Stimulated activated CD4-positive, alpha-beta T cell treated with anti-CD3 and anti-CD28 coated beads, Interleukin-2, amount 100 ng/mL, for 4 hours (primary cell): ENCODE measurements at places on chromosomes 12 and 14.

- no peak for DNase-seq
Observed at GRCh38 chr14:28012629-28013415, 753.8 kb upstream of the FOXG1 start.

- no peak for DNase-seq
Observed at GRCh38 chr14:64410084-64410774, 22.1 kb downstream of the MTHFD1 start.

GRCh38 chr12:25935355-25936144 lies 22.9 kb upstream of the RASSF8 start:
- no peak for DNase-seq

- DNase-seq, result no peak
Observed at GRCh38 chr12:63525831-63526230, 142.5 kb downstream of the DPY19L2 start.

GRCh38 chr14:51337520-51337919 lies 97.5 kb downstream of the TMX1 start:
- DNase-seq, result no peak

DNA sequence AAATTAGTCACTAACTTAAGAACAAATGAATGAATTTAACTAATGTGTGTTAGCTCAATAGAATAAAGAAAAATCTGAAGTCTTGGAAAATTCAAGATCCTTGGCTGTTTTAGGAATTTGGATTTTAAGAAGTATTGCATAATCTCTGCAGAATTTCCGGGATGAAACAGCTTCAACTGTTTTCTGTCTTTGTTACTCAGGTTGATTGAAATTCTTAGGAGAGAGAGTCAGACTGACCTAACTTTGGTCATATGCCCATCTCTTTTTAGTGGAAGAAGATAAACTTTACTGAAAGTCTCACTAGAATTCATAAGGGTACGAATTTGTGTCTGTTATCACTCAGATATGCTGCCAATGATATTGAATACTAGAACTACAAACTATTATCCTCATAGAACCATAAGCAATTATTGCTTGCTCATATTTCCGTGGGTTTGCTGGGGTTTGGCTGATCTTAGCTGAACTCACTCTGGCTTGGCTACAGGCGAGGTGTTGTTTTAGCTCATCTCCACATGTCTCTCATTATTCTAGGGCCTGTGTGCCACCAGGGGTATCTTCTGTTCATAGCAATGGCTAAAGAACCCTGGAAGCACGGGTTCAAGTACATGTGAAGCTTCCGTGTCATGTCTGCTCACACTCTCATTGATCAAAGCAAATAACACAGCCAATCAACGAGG lies 257.4 kb upstream of the NOVA1 start:
- no peak for DNase-seq

DNA sequence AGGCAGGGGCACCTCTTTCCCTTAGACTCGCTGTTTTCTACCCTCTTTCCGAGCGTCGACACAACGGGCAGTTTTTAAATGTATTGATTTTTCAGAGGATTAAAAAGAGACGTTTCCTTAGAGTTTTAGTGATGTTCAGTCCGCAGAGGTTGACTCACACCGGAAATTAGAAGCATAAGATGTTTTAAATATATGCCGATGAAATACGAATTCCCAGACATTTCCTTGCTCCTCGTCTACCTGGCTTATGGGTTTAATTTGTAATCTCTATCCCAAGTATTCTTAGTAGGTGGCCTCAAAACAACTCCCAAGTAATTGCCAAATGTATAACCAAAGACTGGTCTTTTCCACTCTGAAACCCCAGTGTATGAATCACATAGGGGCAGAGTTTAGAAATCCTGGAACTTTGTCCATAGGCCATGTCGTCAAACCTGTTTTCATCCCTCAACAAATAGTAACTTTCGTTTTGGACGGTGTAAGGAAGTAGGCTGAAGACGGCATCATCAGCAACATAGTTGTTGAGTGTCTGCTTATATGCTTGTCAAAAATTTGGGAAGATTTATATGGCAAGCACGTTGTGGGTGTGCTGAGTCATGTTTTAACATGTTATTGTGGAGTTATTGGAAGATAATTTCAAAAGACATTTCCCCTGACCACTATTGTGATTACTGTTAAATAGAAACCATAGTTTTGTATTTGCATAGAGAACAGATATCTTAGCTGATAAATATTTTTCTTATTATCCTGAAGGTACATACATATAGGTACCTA lies 824 bp downstream of the TBK1 start:
- DNase-seq, result no peak

GRCh38 chr12:54428050-54429013 lies 9.3 kb upstream of the ITGA5 start:
- no peak for DNase-seq

DNA sequence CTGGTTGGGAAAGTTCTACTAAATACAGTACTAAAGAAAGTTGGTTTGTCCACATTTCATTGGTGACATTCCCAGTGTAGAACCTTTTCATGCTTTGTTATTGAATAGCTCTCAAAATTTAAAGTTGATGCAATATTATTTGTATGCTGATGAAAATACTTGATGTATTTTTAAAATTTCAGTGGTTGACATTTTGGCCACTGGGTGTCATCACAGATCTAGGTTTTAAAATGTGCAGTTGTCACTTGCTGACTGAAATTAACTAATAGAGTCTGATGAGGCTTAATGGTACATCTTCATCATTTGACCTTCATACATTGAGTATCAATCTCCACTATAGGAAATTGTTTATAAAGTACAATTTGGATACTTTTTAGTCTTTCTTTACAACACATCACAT lies 37.1 kb downstream of the CMAS start:
- no peak for DNase-seq

GRCh38 chr12:106181401-106182114 lies 42.8 kb upstream of the NUAK1 start:
- no peak for DNase-seq

DNA sequence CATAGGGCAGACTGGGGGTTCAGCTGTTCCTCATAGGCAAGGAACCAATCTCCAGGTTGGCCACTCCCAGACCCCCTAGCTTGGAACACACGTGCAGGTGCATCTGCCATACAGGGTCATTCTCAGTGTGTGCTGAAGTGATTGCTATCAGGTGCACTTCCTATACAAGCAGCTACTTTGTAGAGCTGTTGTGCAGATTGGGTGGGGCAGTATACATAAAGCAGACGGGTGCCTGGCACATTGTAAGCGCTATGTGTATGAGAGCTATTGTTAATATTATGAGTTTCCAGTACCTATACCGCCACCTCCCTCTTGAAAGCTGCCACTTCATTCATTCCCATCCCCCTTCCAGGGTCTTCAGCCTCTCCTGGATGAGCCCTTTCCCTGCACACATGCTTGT lies 17.3 kb downstream of the IRF2BPL start:
- no peak for DNase-seq

DNA sequence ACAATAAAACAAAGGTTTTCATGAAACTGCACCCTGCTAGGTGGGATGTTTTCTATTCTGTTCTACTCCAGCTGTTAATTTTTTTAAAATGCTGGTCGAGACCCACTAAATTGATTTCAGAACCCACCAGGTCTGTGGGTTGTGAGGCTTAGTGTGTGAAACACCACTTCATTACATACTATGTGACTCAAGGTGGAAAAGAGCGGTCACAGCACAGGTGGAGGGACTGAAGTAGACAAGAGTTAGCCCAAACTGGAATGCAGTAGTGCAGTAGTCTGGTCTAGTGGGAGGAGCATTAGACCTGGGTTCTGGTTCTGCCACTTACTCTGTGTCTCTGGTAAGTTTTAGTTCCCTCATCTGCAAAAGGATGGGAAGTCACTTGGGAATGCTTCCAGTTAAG lies 12.2 kb downstream of the DDX55 start:
- DNase-seq, result no peak

DNA sequence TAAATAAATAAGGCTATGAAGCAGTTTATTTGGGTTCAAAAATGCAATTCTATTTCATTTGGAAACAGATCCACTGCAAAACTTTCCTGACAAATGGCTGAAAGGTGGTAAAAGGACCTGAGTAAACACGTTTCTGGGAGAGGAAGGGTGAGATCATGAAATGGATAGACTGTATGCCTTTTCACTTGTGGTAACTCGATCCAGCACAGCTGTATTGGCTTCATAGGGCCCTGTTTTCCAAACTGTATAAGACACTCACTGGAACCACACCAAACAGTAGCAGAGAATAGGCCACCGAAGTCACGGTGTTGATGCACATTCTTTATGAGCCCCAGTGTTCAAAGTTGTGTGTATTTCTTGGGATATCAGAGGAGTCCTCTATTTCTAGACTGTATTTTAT lies 325.2 kb upstream of the DIO2 start:
- no peak for DNase-seq

DNA sequence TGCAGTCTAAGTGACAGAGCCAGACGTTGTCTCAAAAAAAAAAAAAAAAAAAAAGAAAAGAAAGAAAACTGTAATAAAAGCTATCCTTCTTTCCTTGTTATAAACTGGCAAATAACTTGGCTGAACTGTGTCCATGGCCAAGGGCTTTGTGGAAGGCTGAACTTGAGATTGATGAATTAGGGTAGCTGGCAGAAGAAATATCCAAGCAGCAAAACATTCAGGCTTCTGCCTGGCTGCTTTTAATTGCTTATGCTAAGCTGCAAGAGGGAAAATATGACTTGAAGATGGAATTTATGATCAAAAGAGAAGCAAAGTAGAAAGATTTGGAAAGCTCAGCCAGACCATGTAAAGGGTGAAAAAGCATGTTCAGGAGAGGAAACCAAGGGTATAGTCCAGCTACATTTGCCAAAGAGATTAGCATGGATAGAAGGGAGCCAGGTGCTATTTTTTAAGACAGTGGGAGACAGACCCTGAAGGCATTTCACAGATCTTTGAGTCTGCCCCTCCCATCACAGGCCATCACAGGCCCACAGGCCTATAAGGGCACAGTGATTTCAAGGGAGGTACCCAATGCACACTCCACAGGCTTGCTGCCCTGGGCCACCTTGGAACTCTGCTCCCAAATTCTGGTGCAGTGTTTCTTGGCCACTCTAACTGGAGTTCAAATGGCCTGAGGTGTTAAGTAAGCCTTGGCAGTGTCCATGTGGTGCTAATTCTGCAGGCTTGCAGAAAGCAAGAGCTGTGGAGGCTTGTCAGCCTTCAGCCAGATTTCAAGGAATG lies 226.0 kb downstream of the AEBP2 start:
- no peak for DNase-seq

- DNase-seq, result no peak
Observed at GRCh38 chr12:90298289-90298948, 589.8 kb upstream of the ATP2B1 start.

DNA sequence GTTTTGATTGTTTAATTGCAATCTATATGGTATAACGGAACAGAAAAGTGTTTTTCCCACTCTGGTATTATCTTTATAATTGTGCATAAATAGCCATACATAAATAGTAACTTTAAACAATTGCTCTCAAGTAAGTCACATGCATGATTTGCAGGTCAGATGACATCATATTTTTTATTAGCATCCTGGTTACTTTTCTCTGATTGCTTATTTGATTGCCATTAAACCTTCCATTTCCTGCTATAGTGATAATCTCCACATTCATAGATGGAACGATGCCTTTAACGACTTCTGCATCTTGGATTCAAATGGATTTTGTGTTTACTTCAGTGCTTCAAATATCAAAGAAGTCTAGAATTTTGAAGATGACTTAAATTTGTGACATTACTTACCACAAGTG lies 3.5 kb upstream of the KLRK1 start:
- no peak for DNase-seq

DNA sequence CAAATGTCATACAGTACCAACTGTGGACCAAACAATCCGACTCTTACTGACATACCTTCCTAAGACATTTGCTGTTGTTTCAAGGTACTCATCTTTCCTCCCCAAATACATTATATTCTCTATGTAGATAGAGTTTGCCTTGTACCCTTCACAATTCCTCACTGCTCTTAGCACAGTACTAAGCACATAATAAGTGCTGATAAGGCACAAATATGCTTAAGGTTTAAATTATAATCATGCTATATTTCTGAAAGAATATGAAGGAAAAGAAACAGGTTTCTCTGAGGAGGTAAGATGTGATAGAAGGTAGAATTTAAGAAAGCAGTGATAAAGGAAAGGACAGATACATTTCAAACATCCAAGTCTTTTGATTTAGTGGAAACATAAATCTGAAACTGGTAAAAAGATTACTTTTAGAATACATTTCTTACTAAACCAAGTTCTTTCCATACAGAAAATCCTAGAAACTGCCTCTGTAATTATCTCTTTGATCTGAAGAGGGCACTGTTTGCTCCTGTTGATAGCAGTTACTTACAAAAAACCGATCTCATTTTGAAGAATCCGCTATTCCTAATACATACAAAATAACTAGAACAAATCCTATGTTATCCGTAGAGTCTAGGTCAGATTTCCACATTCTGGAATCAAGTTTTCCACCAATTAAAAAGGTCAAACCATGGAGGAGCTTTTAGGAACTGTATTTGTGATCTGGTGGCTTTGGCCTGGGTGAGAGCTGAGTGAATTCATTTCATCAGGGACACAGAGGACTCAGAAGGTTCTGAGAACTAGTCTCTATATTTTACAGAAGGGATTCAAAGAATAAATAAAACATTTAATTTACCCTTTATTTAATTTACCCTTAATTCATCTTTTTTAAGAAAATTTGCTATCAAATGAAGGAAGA lies 311.9 kb downstream of the DAD1 start:
- no peak for DNase-seq

DNA sequence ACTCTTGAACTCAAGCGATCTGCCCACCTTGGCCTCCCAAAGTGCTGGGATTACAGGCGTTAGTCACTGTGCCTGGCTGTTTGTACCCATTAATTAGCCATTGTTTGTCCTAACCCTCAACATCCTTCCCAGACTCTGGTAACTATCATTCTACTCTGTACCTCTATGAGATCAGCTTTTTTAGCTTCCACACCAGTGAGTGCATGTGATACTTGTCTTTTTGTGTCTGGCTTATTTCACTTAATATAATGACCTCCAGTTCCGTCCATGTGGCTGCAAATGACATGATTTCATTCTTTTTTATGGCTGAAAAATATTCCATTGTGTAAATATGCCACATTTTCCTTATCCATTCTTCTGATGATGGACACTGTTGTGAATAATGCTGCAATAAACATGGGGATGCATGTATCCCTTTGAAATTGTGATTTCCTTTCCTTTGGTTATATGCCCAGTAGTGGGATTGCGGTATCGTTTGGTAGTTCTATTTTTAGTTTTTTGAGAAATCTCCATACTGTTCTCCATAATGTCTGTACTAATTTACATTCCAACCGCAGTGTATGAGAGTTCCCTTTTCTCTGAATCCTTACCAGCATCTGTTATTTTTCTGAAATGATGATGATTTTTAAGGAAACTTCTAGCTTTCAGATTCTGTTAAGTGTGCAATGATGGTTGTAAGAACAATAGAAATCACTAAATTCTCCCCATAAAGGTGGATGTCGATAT lies 6.7 kb upstream of the PPP4R3A start:
- DNase-seq, result no peak

GRCh38 chr14:31068235-31068634 lies 42.1 kb upstream of the STRN3 start:
- no peak for DNase-seq
